Mammary epithelial cell (primary cell): ENCODE measurements at places on chromosomes 12 and 14. TPM values are rescaled to one million over a fixed set of nuclear protein-coding genes. Genes with fewer than 3 reads are reported as not detected.

Gene CORO1C
- total RNA-seq, result 173 TPM

Gene MFAP5
- total RNA-seq, result 7.5 TPM

Gene HOXC13
- total RNA-seq, result 15.7 TPM

Gene TNFRSF1A
- 97.6 and 107 TPM in 2 replicates for total RNA-seq

Gene MANSC4
- total RNA-seq, result not detected

Gene CAPS2
- 4.5 and 6.4 TPM in 2 replicates for total RNA-seq

Gene CFAP73
- total RNA-seq, result not detected in 2 replicates

Gene INHBC
- total RNA-seq, result not detected
